Activated naive CD4-positive, alpha-beta T cell treated with anti-CD3 and anti-CD28 coated beads for 36 hours (primary cell): ENCODE measurements at places on chromosomes 5 and 9. TPM values are rescaled to one million over a fixed set of nuclear protein-coding genes. Genes with fewer than 3 reads are reported as not detected.

PCDHB7 gene
- total RNA-seq: not detected

SPINK7 gene
- not detected for total RNA-seq

- DNase-seq: no peak
These were observed 94.6 kb upstream of the SMC2 start for GRCh38 chr9:103999375-104000062.

GRCh38 chr5:177450667-177451424 is 4.2 kb downstream of the PRR7 start:
- DNase-seq: no peak

DNA sequence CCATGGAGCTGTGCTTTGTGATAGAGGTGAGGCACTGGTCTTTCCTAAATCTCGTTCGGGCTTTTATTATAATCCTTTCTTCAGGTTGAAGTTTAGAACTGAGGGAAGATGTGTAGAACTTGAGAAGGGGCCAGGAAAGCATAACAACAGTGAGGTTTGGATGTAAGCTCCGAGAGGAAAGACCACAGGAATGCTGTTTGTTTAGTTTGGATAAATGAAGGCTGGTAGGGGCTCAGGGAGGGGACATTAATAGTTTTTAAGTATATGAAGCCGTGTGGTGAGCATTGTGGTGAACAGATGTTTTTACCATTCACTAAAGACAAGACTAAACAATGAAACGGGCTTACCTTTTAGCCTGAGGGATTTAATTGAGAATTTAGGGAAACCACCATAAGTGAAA is 130.8 kb downstream of the ARHGAP26 start:
- DNase-seq: no peak

GRCh38 chr5:160523502-160524163 is 102.0 kb downstream of the PTTG1 start:
- no peak for DNase-seq

DNA sequence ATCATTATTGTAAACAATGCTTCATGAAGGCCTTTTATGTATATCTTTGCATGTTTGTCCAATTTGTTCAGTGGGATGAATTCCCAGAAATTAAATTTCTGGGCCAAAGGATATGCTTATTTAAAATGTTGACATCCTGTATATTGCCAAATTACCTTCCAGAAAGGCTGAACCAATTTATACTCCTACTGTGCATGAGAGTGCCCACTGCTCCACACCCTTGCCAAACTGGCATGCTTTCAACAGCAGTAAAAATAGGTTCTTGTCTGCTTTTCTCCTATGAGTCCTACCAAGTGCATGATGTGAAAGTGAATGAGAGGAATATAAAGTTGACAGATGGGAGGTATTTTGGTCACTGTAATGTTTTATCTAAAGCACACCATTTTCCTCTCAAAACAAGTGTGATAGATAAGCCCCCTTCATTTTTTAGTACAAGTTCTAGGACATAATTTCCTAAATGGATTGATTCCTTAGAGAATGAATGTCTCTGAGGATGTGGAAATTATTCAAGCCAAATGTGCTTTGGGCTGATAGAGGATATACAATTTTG is 70.5 kb upstream of the ERBIN start:
- no peak for DNase-seq

- no peak for DNase-seq
These were observed 35.6 kb downstream of the S1PR3 start for GRCh38 chr9:89026876-89027275.

GRCh38 chr5:77590347-77590746 is 48.2 kb downstream of the OTP start:
- DNase-seq: no peak
